ENCODE measurements at places on chromosomes 2 and 18. TPM values are rescaled to one million over a fixed set of nuclear protein-coding genes. Genes with fewer than 3 reads are reported as not detected.

DNA sequence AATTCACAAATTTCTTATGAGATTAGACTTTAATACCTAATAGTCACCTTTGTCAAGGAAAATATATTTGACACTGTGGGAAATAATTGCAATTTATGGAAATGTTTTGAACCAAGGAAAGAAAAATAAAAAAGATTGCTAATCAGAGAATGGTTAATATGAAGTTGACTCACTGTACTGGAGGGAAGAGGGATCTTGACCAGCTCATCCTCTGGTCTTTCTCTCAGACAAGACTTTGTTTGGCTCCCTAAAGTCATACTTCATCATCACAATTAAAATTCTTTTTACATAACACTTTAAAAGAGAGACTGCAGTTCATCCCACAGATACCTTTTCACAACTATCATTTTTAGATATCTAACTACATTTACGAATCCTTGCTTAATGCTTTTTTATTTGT, 538.5 kb upstream of the ZEB2 start:
- no peaks in the 10 kb centered on the region for H3K36me3 ChIP-seq
- DNase-seq, result no peak
- H3K4me1 ChIP-seq, result peaks cover 14% of the 10 kb centered on the region
- no peaks in the 10 kb centered on the region for H3K27me3 ChIP-seq

DNA sequence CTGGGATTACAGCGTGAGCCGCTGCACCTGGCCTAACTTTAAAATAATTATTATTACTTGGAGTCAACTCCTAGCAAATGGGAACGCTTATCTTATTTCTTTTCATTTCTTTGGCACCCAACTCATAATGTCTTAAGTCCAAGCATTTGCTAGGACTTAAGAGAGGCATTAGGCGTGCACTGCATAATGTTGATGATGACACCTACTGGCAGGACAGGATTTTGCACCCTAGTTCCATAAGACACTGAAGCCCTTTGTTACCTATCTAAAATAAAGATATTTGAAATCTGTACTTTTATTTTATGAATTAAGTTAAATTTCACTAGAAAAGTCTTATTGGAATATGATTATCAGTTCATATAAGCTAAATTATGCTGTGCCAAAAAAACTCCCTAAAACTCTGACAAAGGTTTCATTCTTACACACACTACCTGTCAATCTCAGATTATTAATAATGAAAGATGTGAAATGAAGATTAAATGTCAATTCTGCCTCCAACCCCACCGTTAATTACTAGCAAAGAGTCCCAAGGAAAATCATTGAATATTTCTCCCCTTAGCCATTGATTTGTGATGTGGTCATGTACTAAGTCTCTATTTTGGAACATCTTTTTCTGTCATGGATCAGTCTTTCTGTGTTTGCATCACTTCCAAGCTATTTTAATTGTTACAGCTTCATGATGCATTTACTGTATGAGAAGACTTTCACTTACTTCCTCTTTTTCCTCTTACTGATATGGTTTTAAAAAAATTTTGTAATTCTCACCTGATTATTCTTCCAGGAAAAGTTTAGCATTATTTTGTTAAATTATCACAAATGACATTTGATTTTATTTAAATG, 12.7 kb upstream of the CDH2 start:
- no peak overlapping the region for H3K27ac ChIP-seq
- H3K4me3 ChIP-seq, result no peak overlapping the region

Gene MOB1A
- total RNA-seq, result 90.4 TPM

DNA sequence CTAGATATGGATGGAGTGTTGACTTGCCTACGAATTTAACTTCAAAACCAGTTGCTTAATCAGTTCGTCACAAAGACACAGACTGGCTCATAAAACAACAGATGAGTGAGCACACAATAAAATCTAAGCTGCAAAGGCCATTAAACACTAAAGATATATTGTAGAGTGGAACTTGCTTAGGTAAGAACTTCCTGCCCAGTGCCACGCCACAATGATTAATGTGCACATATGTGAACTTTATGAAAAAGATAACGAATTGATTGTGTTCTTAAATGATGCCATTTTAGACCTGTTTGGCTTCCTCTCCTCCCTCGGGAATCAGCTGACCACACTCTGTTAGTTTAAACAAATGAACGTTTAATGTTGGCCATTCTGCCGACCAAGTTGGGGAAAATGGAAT, 2031.3 kb upstream of the CELF4 start:
- no peak overlapping the region for H3K27ac ChIP-seq
- H3K4me3 ChIP-seq, result no peak overlapping the region
- no peaks in the 10 kb centered on the region for H3K36me3 ChIP-seq

DNA sequence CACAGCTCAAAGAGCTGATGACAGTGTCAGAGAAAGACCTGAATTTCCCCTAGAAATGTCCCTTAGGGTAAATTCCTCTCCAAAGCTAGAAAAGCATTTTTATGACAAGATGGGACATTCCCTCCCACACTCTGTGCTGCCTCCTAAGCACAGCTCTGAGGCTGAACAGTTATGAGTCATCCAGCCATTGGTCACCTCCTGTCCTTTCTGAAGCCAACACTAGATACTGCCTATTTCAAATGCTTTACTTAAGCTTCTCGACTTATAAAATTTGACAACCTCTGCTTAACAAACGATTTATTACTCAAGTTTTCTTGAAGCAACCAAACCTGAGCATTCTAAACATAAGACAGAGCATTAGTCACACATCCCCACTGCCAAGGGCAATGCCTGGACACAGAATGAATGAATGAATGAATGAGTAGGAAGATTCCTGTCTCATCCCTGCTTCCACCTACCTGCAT, 35.4 kb downstream of the B4GALT6 start:
- peaks cover 17% of the 10 kb centered on the region for H3K36me3 ChIP-seq
- DNase-seq, result no peak
- peaks cover 59% of the 10 kb centered on the region for H3K4me1 ChIP-seq
- H3K27ac ChIP-seq, result peak overlapping the region; percentile 94

GRCh38 chr2:135694711-135695110, 46.9 kb upstream of the UBXN4 start:
- no peak overlapping the region for H3K4me3 ChIP-seq
- no peaks in the 10 kb centered on the region for H3K27me3 ChIP-seq
- H3K36me3 ChIP-seq, result peaks cover 15% of the 10 kb centered on the region
- H3K27ac ChIP-seq, result no peak overlapping the region
- DNase-seq, result no peak

Gene RAB17
- 11.0 TPM for total RNA-seq

Gene HOXD12
- total RNA-seq, result 0.27 TPM
